ENCODE measurements at places on chromosomes 12 and 14.

GRCh38 chr12:128519426-128519825, 252.5 kb downstream of the TMEM132C start:
- no peak for DNase-seq

- DNase-seq, result no peak
Measured at GRCh38 chr14:104941508-104942365, 17.1 kb downstream of the PLD4 start.

DNA sequence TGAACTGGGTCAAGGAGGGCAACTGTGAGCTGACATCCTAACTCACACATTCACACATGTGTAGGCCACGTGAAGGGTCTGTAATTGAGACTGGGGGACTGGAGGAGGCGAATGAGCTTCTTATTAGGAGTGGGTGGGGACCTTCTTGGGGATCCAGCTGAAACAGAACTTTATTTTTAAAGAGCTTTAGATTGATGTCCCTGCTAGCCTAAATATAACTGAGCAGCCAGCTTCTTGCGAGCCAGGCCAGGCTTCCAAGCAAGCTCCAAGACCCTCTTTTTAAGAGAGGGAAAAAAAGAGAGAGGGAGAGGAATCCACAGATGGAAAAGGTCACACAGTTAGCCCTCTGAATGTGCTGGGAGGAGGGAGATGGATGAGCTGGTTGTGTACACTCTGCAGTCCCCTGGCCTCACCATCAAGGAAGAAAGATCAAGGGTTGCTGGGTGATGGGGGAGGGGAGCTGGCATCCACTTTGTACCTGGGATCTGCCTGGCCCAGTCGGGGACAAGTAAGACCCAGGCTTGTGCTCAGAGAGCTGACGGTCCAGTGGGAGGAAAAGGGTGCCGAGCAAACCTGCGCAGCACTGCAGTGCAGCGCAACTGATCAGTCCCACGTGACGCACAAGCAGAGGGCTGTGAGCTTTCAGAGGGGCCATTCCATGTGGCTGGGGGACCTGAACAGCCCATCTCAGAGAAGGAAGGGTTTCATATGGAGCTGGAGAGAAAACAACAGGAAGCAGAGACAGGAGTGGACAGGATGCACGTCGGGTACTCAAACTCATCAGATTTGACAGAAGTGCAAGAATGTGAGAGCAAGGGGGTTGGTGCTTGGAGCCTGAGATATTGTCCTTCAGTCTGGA, 154.5 kb downstream of the ZFP36L1 start:
- DNase-seq, result no peak

GRCh38 chr12:123895451-123895850, 77.2 kb downstream of the CCDC92 start:
- DNase-seq, result no peak

All from NCI-H510A treated with DMSO at 0.1 percent for 48 hours (cell line).